Activated T-cell treated with anti-CD3 and anti-CD28 coated beads, Interleukin-2, amount 50 U/mL, for 72 hours (primary cell): ENCODE measurements at places on chromosomes 1 and 21. TPM values are rescaled to one million over a fixed set of nuclear protein-coding genes. Genes with fewer than 3 reads are reported as not detected.
A peak's percentile ranks its signal among the peaks of the same experiment; 100 is the strongest.

DNA sequence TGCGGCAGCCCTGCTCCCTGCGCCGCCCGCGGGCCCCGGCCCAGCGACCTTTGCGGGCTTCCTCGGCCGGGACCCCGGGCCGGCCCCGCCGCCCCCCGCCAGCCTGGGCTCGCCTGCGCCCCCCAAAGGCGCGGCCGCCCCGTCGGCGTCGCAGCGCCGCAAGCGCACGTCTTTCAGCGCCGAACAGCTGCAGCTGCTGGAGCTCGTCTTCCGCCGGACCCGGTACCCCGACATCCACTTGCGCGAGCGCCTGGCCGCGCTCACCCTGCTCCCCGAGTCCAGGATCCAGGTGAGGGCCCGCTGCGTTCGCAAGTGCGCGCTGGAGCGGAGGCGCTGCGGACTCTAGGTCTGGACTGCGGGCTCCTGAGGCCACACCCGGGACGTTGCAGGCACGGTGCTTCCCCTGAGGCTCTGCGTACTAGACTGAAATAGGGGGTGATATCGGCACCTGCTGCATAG, 351 bp downstream of the MIXL1 start:
- peak; percentile 40 for DNase-seq

DNA sequence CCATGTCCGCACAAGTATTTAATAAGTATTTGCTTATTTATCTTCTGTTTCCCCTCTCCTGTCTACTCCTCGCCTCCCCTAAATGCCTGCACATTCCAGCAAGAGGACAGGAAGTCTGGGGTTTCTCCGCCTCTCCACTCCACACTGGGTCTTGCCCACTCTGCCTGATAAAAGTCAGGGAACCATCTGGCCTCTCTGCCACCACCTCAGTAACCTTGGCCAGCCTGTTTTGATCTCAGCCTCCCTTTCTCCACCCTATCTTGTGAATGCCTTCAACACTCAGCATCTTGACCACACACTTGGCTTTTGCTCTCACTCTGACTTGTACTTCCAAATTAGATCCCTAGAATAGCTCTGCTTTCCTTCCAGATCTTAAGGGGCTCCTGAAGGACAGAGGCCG, 165.3 kb upstream of the UBE2U start:
- DNase-seq = no peak

The OR2L5 gene
- 0.16 TPM for total RNA-seq

GRCh38 chr21:33270986-33271385, 4.8 kb downstream of the IL10RB start:
- DNase-seq = no peak

The ALDH4A1 gene
- 13.1 TPM for total RNA-seq

The FCRL4 gene
- total RNA-seq = not detected

The SLC44A5 gene
- total RNA-seq = 0.70 TPM

GRCh38 chr1:64505944-64506655, 36.2 kb downstream of the CACHD1 start:
- peak; percentile 22 for DNase-seq

- no peak for DNase-seq
Observed at GRCh38 chr1:78722105-78722504, 72.5 kb downstream of the IFI44 start.
